ENCODE measurements at places on chromosomes 6 and 20.

- DNase-seq: no peak
These were observed 23.0 kb downstream of the ENTPD6 start for GRCh38 chr20:25218492-25218891.

DNA sequence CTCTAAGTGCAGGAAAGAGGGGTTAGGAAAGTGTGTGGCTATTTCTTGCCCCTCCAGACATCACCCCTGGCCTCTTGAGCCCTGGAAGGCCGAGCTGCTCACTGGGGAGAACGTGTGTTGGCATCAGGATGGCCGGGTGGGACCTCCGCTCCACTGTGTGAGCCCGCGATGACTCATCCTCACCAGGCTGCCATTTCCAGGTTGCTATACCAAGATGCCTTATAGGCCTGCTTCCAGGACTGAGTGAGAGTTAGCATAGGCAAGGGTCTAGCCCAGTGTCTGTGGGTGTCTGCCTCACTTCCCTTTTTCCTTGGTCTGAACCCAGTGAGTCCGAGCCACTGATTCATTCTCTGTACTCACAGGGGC is 105.0 kb downstream of the MRPL14 start:
- DNase-seq: peak; percentile 72

DNA sequence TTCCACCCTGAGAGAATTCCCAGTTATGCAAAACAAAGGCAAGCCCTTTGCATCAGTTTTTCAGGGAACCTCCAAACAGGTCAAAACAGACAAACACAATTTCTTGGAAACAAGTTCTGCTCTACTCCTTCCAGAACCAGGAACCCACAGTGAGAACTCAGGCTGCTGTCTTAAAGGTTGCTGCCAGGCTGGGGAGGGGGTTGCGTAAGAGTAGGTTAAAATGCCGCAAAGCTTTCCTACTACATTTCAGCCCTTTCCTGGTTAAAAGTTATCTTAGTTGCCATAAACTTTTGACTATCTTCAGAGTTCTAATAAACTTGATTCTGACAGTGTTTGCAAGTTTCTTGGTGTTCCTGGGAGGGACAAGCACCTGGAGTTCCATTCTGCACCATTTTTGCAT is 33.8 kb downstream of the KPNA5 start:
- DNase-seq: no peak

DNA sequence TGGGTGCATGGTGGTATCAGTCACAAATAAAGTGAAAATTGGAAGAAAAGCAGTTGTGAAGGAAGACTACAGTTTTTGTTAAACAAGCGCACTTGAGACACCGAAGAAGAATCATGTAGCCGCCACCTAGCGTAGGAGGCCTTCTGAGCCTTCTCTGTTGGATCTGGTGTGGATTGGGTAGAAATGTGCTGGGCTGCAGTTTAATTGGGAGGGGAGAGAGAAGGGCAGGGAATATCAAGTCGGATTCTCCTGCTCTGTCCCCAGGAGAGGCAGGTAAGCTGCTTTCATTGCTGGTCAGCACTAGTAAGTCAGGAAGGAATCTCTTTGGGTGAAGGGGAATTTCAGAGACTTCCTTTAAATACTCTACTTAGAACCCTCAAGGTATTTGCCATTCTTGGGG is 1.2 kb upstream of the FABP7 start:
- DNase-seq: no peak

- DNase-seq: peak; percentile 56
These were observed 189.7 kb downstream of the EDN1 start for GRCh38 chr6:12479881-12480280.

- peak; percentile 80 for DNase-seq
These were observed 95.5 kb upstream of the SCGN start for GRCh38 chr6:25556516-25556915.

DNA sequence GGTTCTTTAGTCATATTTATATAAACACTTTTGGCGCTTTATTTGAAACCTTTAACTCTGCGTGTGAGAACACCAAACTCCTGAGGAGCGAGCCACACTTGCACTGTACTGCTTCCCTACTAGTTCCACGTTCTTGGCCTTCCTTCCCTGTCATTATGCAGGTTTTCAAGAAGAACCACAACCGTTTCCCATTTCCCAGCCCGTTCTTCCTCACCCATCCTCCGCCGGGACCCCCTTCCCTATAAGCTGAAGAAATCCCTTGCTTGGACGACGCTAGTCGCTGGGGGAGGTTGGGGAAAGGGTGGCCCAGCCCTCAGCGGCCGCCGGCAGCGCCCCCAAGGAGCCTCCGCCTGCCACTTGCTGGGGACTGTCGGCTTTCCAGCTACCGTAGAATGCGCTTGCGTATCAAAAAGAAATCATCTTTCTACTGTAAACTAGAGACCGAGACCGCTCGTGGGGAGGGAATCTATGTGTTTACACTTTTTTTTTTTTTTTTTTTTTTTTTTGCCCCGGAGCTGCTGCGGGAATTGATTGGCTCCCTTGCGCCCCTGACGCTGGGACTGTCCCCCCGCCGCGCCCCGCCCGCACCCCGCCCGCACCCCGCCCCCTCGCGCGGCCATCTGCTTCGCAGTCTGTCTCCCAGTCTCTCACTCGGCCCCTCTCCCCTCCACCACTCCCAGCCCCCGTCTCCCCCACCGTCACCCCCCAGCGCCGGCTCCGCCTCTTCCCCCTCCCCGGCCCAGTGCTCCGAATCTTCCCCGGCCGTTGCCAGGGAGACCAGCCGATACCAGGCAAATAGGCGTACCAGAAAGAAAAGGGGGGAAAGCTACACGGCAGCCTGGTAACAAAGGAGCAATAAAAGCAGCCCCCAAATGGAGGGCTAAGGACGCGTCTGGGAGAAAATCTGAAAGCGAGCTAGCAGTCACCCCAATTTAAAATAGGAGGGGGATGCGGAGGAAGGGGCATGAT is 2.3 kb upstream of the MARCKS start:
- DNase-seq: peak; percentile 45
